ENCODE measurements at places on chromosomes 11 and 22.

DNA sequence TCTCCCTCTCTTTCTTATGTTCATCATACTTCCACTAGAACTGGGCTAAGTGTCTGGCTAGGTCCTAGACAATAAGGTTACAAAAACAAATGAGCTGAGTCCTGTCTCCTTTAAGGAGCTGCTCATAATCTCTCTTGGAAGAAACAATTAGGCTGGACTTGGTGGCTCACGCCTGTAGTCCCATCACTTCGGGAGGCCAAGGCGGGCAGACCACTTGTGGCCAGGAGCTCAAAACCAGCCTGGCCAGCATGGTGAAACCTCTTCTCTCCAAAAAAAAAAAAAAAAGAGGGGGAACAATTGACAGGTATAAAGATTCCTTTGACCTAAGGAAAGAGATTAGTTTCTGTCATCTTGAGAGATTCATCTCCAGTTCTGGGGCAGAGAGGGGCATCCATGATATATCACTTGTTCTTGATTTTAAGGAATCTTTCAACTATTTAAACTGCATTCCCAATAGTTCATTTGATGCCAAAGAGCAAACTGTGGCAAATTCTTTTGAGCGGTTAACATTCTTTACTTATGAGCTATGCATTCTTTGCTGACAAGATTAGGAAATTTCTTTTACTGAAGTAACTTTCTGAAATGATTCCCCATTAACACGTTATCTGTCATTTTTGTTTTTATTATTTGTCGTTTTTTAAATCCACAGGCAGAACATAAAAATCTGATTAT lies 125.5 kb downstream of the C11orf87 start:
- DNase-seq = no peak

DNA sequence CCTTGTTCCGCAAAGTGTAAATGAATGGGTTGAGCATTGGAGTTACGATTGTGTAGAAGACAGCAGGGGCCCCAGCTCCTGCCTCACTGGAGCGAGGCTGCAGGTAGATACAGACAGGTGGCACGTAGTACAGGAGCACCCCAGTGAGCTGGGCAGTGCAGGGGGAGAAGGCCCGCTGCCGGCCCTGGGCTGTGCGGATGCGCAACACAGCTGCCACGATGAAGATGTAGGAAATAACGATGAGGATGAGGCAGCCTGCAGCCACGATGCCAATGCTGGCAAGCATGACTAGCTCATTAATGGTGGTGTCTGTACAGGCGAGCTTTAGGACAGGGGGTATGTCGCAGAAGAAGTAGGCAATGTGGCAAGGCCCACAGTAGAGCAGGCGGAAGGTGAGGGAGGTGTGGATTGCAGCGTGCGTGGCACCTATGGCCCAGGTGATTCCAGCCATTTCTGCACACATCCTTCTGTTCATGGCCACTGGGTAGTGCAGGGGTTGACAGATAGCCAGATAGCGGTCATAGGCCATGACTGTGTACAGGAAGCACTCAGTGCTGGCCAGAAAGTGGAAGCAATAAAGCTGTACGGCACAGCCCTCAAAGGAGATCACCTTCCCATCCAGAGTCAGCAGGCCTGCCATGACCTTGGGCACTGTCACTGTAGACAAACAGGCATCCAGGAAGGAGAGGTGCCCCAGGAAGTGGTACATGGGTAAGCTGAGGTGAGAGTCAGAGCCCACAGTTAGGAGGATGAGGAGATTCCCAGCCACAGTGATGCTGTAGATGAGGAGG lies 616 bp downstream of the OR10S1 start:
- DNase-seq = no peak

- no peak for DNase-seq
Measured at GRCh38 chr22:46099740-46100139, 50.6 kb upstream of the PPARA start.

DNA sequence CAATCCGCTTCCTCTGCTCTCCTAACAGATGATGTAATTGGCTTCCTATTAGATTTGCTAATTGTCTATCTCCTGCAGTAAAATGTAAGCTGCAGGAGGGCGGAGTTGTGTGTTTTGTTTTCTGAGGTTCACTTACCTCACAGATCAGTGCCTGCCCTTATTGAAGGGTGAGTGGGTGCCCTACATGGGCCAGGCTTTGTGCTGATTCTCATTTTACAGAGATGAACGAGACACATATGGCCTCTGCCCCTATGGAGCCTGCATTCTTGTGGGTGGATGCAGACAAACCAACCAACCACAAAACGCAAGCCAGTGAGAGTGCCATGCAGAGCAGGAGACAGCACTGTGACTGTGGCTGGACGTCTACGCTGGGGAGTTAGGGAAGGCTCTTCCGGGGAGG lies 9.9 kb downstream of the TESMIN start:
- DNase-seq = no peak

DNA sequence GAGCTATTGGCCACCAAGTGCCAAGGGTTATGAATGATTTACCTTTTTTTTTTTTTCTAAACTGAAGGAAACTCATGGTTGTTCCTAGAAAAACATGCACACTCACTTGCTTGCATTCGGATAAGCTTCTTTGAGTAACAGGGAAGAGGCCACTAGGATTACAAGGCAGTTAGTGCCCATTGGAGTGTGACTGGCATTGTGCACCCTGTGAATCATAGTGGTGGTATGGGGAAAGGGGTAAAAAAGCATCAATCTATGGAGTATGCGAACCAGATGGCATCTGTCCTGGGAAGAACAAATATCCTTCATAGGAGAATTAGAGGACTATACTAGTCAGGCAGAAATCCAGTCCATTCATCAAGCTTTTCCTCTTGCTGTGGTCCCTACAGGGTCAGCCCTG lies 24.2 kb downstream of the CD44 start:
- DNase-seq = no peak

DNA sequence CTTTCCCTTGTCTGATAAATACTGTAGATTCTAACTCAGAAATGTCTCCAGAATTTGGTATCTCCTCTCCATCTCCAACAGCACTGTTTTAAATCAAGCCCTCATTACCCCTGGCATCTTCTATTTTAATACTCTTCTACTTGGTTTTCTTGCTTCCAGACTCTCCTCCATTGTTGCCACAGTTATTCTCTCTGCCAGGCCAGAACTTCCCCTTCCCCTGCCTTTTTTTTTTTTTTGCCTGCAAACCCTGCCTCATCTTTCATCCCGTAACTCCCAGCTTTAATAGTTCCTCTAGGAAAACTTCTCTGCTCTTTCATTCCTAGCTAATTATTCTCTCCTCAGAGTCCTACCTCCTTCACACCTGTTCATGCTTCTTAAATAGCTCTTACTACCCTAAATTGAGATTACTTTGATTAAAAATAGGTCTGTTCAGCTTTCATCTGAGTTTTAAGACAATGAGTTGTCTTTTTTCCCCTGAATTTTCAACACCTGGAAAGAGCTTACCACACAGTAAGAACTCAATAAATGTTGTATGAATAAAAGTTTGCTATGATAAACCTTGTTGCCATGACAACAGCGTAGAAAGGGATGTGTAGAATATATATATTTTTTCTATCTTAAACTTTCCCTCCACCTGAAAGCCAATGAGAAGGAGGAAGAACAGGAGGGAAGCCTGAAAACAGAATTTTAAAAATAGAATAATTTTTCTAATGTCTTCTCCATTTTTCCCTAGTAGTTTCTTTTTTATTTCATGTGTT lies 3.6 kb downstream of the IL18 start:
- DNase-seq = no peak

- no peak for DNase-seq
Measured at GRCh38 chr22:32652645-32653270, 148.7 kb upstream of the TIMP3 start.

DNA sequence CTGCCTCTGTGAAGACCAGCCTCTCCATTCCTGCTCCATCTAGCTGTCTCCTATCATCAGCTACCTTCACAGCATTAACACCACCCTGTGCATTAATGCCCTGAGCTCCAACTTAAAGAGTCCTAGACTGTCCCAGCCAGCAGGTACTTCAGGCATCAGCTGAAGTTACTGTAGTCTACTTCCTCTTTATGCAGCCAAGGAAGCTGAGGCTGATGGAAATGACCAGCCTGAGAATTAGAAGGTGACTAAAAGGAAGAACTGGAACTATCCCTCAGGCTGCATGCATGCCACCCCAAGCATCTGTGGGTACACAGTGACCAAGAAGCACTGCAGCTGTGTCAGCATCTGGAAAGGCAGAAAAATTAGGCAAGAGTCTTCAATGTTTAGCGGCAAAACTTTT lies 28.2 kb downstream of the MS4A10 start:
- DNase-seq = no peak

- DNase-seq = no peak
Measured at GRCh38 chr11:69773626-69774353, 1.4 kb downstream of the FGF4 start.

GRCh38 chr11:94595076-94595475 lies 27.9 kb downstream of the PIWIL4 start:
- no peak for DNase-seq

GRCh38 chr22:49117486-49117885 lies 710.2 kb downstream of the BRD1 start:
- DNase-seq = no peak

DNA sequence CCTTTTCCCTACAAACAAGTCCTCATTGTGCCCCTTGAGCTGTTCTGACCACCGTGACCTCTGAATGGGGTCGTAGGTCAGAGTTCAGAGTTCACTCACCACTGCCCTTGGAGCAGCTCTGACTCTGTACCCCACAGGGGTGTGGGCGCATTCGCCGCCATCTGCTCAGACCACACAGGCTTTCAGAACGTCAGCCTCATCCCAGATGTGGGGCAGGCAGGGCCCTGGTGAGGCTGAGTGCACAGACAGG lies 14.8 kb upstream of the MUC5B start:
- no peak for DNase-seq

- DNase-seq = no peak
Measured at GRCh38 chr11:87324817-87325489, 287.2 kb downstream of the TMEM135 start.

- DNase-seq = no peak
Measured at GRCh38 chr11:45319077-45319476, 32.9 kb upstream of the SYT13 start.

DNA sequence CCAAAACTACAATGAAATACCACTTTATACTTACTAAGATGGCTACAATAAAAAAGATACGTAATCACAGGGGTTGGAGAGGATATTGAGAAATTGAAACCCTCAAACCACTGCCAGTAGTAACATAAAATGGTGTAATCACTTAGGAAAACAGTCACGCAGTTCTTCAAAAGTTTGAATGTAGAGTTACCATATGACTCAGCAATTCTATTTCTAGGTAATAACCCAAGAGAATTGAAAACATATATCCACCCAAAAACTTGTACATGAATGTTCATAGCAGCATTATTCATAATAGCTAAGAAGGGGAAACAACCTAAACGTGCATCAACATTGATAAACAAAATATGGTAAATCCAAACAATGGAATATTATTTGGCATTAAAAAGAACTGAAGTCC lies 24.4 kb upstream of the PSMA1 start:
- DNase-seq = no peak

DNA sequence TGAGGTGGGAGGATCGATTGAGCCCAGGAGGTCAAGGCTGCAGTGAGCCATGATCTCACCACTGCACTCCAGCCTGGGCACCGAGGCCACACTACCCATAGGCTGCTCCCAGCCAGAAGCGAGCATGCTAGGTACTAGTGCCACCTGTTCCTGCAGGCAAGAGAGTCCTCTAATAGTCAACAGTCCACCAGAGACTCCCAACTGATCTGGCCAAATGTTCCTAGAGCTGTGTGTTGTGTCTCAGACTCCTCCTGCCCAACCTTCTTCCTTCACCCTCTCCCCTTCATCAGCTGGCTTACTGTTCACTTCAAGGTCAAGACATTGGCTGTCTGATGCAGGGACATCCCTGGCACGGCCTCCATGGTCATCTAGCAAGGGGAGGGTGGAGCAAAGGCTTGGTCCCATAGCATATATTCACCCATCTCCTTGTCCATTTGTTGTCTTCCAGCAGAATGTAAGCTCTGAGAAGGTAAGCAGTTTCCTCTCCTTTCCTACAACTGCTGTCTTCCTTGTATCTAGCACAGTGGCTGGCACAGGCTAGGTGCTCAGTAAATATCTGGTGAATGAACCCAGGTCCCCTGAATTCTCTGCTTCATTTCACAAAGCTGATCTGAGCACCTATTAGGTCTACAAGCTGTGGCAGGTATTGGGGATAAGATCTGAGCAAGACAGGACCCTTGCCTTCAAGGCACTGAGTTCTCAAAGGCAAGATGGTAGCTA lies 126.2 kb upstream of the SERPIND1 start:
- no peak for DNase-seq

DNA sequence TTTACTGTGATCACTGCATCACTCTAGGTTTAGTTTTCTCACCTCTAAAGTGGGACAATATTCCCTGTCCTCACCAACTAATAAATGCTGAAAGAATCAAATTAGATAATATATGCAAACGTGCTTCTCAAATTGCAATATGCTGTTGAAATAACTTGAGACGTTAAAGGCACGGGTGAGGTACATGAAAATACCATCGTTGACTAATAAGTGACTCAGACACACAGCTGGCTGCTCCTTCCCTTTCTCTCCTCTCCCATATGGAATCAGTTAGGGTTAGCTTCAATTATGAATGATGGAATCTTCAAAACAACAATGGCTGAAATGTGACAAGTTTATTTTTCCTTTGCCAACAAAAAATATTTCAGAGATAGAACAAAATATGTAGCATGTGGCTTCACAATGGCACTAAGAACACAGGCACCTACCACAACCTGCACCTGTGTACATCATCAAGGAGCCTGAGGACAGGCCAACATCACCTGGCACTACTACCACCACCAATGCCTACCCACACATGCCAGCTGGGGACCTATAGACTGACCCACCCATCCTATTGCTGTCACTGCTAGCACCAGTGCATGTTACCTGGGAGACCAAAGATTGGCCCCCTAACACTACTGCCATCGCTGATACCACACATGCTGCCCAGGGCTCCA lies 13.7 kb downstream of the GDPD4 start:
- no peak for DNase-seq

GRCh38 chr11:70671611-70672010 lies 273.3 kb downstream of the CTTN start:
- no peak for DNase-seq

DNA sequence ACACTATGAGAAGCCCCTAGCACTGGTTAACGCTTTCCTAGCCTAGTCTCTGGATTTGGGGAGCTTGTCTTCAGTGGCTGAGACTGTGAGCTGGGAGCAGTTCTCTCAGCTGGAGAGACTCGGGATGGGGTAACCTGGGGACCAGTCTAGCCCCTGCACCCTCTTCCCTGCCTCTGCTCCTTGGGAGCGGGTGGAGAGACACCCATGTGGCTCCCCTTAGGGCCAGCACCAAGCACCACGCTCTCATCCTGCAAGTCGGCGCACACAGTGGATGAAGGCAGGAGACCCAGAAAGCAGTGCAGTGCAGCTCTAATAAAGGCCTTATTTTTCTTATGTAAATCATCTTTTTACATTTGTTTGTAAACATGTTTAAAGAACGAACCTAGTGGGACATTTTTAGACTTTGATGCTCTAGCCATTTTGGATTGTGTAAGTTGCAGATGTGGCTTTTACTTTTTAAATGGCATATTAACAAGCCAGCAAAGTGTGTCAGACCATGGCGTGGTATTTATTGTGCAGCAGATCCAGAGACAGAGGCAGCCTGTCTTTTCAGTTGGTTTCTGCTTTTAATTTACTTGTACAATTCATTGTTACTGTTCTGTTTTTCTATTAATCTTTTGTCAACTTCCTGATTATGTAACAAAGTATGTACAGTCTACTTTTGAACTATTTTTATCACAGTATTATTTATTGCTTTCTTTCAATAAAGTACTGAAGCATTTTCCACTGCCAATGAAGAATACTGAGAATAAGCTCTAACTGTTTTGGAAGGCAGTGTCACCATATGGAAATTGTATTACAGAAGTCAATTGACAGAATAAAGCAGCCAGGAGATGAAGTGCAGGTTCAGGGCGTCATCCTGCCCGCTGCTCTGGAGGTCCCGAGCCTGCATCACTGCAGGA lies 14.4 kb upstream of the CTTN start:
- DNase-seq = no peak
